ENCODE measurements at places on chromosomes 6 and 20.

- no peak for DNase-seq
Measured at GRCh38 chr6:36679043-36679833, 724 bp downstream of the CDKN1A start.

GRCh38 chr6:20497216-20498040, 36.8 kb upstream of the CDKAL1 start:
- DNase-seq: no peak

DNA sequence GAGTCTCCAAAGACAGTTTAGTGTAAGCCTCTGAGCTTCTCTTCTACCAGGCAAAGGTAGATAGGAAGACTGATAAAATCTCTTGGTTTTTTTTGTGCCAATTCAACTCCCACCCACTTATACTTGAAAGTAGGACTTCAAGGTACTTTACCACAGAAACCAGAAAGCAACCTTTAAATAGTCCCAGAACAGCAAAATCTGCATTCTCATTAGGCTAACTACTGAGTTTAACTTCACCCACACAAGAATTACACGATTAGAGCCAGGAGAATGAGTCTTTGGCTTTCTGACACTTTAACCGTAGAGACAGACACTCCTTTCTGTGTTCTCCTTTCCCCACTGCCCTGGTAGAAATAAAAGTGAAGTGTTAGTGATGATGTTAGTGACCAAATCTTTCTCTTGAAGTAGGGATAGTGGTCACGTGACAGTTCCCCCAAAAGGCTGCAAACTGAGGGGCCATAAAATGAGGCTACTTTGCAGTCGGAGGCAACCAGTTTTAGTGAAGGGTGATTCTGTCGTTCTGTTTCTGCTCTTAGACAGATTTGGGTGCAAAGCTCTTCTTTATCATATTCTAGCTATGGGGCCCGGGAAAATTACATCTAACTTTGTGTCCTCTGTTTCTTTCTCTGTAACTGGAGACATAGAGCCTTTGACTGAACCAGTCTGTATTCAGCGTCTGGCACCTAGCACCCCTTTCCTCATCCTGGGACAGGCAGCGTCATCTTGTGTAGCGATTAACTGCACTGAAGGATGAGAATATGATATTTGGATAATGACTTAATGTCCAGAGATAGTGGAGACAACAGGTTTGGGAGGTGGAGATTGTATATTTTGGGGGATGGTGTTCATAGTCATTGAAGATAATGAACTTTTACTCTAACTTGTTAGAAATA, 206.4 kb upstream of the CITED2 start:
- no peak for DNase-seq

DNA sequence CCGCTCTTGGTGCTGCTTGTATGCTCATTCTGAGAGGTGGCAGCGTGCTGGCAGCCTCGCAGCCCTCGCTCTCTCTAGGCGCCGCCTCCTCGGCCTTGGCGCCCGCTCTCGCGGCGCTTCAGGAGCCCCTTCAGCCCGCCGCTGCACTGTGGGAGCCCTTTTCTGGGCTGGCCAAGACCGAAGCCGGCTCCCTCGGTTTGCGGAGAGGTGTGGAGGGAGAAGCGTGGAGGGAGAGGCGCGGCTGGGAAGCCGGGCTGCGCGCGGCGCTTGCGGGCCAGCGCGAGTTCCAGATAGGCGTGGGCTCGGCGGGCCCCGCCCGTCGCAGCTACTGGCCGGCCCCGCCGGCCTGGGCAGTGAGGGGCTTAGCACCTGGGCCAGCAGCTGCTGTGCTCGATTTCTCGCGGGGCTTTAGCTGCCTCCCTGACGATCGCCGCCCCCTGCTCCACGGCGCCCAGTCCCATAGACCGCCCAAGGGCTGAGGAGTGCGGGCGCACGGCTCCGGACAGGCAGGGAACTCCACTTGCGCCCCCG, 19.5 kb upstream of the FAM8A1 start:
- no peak for DNase-seq

DNA sequence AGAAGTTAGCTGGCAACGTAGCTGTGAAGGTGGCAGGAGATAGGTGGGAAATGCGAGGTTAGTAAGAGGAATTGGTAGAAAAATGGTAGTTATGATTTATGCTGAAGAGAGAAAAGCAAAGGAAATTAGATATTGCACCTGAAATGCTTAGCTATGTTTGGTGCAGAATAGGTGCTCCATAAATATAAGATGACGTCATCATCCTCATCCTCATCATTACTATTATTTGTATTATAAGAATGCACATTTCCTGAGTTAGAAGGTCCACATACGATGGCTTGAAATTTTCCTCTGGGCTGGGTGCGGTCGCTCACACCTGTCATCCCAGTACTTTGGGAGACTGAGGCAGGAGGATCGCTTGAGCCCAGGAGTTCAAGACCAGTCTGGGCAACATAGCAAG, 39.5 kb upstream of the ANGPT4 start:
- no peak for DNase-seq

DNA sequence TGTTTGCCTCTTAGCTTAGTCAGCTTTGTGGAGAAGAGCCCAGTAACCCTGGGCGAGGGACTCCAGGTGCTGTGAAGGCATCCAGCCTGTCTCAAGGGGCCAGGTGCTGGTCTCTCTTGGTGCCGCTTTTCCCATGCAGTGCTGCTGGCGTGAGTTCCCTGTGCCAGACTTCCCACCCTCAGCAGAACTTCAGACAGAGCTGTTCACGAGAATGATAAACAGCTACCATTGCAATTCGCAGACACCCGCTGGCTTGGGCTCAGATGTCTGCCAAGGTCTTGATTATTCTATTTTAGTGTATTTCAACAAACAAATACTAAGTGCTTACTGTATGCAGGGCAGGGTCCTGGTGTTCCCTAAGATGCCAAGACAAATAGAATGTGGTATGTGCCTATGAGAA, 57.7 kb downstream of the RNF217 start:
- DNase-seq: no peak

GRCh38 chr6:6716998-6717763, 128.7 kb downstream of the LY86 start:
- no peak for DNase-seq

GRCh38 chr6:167572841-167573271, 248.0 kb downstream of the TTLL2 start:
- no peak for DNase-seq

GRCh38 chr6:169391473-169392071, 137.9 kb upstream of the THBS2 start:
- no peak for DNase-seq

DNA sequence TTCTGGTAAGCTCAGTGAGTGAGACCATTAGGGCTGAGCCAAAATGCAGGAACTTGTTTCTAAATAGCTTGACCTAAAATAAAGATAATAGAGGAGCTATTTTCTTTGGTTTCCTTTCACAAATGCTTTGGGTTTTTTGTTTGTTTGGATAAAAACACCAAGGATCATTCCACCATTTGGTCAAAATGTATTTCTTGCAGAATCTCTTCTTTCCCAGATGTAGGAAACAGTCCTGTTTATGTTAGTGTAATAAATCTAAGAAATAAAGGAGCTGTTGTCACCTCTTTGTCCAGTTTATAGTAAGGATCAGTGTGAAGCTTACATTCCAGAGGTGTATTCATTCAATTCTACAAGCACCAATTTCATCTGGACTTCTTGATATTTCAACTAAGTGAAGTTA, 297.8 kb downstream of the GJA1 start:
- DNase-seq: no peak

DNA sequence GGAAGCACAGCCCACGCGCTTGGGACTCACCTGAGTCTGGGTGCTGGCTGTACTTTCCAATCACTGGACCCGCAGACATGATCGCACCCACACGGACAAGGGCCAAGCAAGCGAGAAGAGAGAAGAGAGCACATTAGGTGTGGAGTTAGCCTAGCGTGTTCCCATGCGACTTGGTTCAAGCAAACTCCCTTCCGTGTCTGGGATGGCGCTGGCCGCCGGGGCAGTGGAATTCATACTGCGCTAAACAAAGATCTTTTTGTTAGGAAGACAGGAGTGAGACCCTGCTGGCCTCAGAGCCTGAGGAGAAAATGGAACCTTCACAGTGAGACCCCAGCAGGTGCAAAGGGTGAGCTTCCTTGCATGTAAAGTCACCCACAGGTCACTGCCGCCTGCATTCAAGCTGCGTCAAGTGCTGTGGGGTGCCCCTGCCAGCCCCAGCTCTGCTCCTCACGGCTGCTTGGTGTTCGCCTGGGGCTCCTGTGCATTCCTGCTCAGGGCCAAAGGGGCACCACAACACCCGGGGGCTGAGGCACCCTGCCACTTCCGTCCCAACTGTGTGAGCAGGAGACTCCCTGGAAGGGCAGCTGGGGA, 26.4 kb downstream of the PSMG4 start:
- no peak for DNase-seq

DNA sequence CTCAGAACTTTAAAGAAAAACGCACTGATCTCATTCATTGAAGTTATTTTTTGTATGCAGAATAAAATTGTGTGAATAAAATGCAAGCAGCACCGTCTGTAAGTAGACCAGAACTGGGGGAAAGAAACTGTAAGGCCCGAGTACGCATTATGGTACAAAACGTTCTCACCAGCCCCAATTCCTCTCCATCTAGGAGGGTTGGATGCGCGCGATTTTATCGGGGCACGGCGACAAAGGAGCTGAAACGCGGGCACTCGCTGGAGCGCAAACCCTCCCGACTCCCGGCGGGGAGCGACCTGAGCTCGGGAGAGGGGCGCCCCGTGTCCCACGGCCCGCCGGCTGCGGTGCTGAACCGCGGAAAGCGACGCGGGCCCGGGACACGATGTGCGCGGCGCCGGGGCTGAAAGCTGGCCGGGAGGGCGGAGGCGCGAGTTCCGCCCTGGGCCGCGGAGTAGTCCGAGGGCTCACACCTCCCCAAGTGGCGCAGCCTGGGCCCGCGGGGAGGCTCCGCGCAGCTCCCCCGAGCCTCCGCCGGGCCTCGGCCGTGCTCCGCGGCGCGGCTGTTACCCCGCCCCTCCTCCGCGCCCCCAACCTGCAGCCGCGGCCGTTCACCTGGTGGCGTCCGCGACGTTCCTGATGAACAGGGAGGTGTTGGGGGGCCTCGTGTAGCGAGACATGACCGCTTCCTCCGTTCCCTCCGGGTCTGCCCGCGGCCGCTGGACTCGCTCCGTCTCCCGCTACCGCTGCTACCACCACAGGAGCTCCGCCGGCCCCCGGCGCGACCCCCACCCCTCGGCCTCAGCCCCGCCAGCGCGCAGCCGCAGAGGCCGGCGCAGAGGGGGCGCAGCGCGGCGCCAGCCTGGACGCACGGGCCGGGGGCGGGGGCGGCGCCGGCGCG, at the start of gene SRSF12:
SRSF12 (minus strand) TSS at position 861 of the 898 bp plus-strand sequence; CDS start at position 677, 184 bp downstream.
- peak; percentile 47 for DNase-seq

GRCh38 chr6:9405369-9405768, 970.0 kb upstream of the SLC35B3 start:
- DNase-seq: peak; percentile 30

GRCh38 chr20:16167423-16168130, 405.7 kb downstream of the KIF16B start:
- no peak for DNase-seq

DNA sequence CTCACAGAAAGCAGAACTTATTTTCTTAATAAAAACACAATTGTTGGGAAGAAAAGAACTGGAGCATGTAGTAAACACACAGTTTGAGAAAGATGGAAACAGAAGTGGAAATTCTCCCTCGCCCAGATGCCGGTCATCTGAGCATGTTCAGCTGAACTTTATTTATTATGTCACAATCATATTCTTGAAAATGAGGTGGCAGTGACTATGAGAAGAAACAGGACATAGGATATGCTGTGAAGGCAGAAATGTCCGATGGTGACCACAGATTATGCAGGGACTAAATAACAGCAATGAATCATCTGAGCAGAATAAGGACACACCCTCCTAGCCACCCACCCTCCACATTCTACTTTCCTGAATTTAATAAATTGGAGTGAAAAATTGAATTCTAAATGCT, 425.3 kb upstream of the NOX3 start:
- peak; percentile 6 for DNase-seq

- no peak for DNase-seq
Measured at GRCh38 chr6:67935976-67936477, 699.1 kb upstream of the ADGRB3 start.

- DNase-seq: no peak
Measured at GRCh38 chr6:148438632-148439031, 96.0 kb downstream of the SASH1 start.

- DNase-seq: no peak
Measured at GRCh38 chr6:69984506-69984905, 118.2 kb downstream of the COL19A1 start.

- DNase-seq: no peak
Measured at GRCh38 chr20:51012357-51012756, 10.6 kb downstream of the KCNG1 start.

- no peak for DNase-seq
Measured at GRCh38 chr20:7406671-7407070, 533.6 kb downstream of the HAO1 start.

DNA sequence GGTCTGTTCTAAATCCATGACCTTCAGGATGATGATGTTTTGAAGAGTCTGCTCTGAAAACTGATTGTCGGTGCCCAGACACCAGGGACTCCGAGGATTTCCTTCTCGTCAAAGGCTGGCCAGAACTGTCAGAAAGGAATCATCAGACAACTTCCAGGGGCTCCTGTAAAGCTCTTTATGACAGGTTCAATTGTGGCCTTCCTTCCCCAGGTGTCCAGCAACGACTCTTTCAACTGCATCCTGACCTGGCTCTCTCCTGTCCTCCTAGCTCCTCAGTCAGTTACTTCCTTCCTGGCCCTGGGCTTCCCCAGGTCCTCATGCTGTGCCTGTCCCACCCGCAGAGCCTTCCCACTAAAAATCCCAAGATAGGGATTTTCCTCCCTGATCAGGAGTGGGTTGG, 279.9 kb upstream of the RNF24 start:
- DNase-seq: no peak

GRCh38 chr6:14925699-14926026, 320.2 kb upstream of the JARID2 start:
- no peak for DNase-seq

- DNase-seq: no peak
Measured at GRCh38 chr6:104686550-104687175, 173.1 kb downstream of the HACE1 start.

DNA sequence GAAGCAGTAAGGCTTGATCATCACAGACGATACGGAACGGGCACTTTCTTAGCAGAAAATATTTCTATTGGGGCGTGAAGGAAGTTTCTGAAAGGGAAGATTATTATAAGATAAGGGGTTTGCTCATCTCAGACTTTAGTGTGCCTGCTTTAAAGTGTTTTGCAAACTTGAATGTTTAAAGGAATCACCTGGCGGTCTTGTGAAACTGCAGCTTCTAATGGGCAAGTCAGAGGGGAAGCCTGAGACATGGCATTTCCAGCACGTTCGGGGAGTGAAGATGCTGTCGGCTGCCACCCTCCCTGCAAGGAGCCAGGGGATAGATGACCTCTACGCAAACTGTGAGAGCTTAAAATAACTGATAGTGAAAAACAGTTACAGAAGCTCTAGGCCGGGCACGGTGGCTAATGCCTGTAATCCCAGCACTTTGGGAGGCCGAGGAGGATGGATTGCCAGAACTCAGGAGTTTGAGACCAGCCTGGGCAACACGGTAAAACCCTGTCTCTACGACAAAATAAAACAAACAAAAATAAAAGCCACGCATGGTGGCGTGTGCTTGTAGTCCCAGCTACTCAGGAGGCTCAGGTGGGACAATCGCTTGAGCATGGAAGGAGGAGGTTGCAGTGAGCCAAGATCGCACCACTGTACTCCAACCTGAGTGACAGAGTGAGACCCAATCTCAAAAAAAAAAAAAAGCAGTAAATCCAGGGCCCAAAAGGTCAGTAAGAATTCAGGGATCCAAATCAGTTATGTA, 2.3 kb upstream of the KIF16B start:
- no peak for DNase-seq

Measured in HTR-8/SVneo (cell line).